ENCODE measurements at places on chromosomes 7 and 10.

DNA sequence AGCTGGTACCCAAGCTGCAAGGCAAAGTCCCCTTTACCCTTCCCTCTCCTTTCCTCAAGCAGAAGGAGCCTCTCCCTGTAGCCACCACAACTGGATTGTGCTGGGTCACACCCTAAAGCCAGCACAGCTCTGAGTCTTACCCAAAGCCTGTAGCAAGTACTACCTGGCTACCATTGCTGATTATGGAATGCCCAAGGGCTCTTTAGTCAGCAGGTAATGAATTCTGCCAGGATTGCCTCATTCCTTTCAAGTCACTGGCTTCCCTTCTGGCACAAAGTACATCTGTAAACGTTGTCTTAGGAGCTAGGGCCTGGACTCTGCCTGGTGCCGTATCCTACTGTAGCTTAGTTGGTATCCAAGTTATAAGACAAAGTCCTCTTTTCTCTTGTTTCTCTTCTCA, 52.0 kb downstream of the FAS start:
- no peak for DNase-seq

DNA sequence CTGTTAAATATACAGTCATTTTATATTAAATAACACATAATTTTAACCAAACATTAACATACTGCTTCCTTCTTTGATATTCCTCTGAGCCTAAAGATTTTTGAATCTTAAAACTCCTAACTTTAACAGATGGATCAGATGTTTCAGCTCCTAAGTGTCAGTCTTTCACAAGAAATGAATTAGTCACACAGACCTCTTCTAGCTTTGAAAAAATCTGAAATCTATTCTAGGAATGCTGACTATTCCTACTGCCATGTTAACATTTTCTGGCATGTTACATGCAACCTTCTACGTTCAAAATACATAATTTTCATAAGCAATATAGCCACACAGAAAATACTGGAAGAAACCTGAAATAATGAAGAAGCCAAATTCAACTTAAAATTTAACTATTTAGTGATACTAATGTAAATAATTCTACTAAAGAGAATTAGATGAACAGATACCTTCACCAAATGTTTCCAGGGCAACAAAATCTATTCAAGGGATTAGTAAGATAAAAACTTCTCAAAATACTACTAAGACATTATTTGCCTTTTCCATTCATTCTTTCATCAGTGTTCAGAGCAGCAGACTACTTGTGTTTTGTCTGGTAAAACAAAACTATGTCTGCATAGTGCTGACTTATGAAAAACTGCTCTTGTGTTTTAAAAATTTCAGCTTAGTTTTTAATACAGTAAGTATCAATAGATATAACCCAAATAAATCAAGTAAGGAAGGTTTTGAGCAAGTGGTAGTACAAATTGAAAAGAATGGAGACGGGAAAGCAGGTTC, 9.2 kb downstream of the JMJD1C start:
- no peak for DNase-seq

DNA sequence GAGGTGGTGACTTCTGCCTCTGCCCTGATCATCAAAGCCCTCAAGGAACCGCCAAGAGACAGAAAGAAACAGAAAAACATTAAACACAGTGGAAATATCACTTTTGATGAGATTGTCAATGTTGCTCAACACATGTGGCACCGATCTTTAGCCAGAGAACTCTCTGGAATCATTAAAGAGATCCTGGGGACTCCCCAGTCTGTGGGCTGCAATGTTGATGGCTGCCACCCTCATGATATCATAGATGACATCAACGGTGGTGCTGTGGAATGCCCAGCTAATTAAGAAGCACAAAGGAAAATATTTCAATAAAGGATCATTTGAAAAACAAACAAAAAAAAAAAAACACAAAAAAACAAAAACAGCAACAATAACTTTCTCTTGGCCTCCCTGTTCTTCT, 59.5 kb upstream of the TOMM7 start:
- DNase-seq, result no peak

DNA sequence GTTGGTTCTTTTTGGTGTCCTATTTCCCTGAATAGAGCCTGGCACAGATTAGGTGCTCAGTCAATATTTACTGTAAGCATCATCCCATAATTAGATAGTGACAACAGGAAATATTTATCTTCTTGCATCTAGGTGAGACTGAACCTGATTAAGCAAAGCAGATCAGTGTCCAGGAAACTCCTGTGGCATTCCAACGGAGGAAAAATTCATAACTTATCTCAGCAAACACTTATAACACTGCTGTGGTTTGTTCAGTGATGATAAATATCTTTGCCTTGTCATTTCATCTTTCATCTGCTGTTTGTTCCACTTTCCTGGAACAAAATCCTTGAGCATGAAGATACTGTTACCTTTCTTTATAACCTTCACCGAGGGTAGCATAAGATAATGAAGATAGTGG, 1160.3 kb upstream of the AUTS2 start:
- DNase-seq, result no peak
